ENCODE measurements at places on chromosomes 5 and 9. TPM values are rescaled to one million over a fixed set of nuclear protein-coding genes. Genes with fewer than 3 reads are reported as not detected.

DMRTA1 gene
- total RNA-seq, result 4.5 TPM

SLC1A3 gene
- total RNA-seq, result 17.6 TPM

MAMDC4 gene
- 4.7 TPM for total RNA-seq

GRCh38 chr5:36575361-36575781, 31.0 kb upstream of the SLC1A3 start:
- H3K27me3 ChIP-seq, result no peaks in the 10 kb centered on the region
- H3K36me3 ChIP-seq, result no peaks in the 10 kb centered on the region
- H3K4me3 ChIP-seq, result no peak overlapping the region
- H3K27ac ChIP-seq, result no peak overlapping the region
- no peak for DNase-seq

DNA sequence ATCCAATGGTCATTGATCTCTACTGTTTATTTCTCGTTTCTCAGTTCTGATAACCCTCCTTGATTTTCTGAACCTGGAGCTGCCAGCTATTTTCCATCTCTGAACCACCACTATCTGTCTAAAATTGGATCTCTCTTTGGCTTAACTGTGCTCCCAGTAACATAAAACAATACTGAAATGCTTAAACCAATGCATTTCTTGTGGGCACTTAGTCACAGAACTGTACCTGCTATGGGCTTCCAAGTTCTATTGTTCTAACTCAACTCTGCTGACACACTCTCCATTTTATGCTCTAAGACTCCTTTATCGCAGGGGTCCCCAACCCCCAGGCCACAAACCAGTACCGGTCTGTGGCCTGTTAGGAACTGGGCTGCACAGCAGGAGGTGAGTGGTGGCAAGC, 120.6 kb downstream of the LHFPL2 start:
- H3K27me3 ChIP-seq, result no peaks in the 10 kb centered on the region
- H3K4me3 ChIP-seq, result no peak overlapping the region
- no peaks in the 10 kb centered on the region for H3K36me3 ChIP-seq
- H3K4me1 ChIP-seq, result peaks cover 50% of the 10 kb centered on the region
- H3K27ac ChIP-seq, result peak overlapping the region; percentile 83
- no peak for DNase-seq
